ENCODE measurements at places on chromosomes 2 and 18.
A peak's percentile ranks its signal among the peaks of the same experiment; 100 is the strongest.

DNA sequence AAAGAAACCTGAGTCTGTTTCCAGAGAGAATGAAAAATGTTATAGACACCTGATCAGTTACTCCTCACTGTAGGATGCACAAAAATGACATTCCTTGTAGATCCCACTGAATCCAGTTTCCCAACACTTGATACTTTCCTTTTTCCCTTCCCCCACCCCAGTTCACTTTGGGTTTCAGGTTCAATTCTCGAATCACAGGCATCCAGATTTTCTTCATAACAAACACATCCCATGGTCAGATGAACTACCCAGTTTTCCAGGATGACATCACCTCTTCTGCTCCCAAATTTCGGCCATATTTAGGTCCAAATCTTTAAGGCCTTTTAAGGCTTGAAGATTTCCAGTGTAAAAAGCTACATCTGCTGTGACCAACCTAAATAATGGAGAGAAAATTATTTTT is 51.5 kb downstream of the UGP2 start:
- no peak for DNase-seq

DNA sequence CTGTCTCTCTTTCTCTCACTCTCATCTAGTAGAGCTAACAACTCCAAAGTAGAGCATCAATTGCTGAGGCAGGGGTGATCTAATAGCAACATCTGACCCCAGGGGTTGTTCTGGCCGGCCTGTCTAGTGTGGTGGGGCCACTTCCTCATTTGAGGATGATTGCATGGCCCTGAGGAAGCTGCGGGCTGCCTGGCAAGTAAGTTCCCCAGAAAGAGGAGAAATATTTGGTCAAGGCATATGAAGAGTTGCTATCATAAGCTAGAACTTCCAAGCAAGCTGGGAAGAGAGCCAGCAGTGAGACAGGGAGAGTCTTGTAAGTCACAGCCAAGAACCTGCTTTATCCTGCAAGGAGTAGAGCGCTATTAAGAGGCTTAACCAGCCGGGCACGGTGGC is 50.8 kb upstream of the TMEM87B start:
- DNase-seq, result no peak

DNA sequence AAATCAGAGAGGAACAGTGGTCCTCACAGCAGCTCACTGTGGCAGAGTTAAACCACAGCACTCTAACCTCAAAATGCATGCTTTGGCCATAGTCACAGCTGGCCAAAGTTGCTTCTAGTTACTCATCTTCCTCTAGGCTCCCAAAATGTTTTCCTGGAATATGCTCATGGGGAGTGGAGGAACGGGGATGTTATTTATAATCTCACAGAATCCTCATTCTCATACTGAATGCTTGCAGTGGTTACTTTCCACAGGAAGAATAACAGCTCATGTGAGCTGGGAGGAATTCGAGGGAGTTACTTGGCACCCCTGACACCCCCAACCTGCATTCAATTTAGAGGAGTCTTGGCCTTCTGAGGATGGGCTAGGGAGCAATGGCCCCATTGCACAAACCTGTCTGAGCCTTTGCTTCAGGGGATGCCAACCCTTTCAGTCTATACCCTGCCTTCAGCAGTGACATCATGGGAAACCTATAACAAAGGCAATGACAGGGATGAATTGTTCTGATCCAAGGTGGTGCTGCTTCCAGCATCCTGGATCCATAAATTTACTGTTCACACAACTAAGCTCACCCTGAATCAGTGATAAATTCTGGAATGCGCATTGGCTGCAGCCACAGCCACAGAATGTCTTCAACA is 22.4 kb upstream of the CCBE1 start:
- no peak for DNase-seq

- no peak for DNase-seq
Observed at GRCh38 chr2:43349904-43350303, 123.5 kb upstream of the ZFP36L2 start.

GRCh38 chr2:122218596-122218995 is 463.1 kb downstream of the TSN start:
- DNase-seq, result no peak

- no peak for DNase-seq
Observed at GRCh38 chr2:12251121-12251520, 465.6 kb upstream of the TRIB2 start.

GRCh38 chr2:105950521-105951383 is 206.0 kb downstream of the NCK2 start:
- DNase-seq, result no peak

DNA sequence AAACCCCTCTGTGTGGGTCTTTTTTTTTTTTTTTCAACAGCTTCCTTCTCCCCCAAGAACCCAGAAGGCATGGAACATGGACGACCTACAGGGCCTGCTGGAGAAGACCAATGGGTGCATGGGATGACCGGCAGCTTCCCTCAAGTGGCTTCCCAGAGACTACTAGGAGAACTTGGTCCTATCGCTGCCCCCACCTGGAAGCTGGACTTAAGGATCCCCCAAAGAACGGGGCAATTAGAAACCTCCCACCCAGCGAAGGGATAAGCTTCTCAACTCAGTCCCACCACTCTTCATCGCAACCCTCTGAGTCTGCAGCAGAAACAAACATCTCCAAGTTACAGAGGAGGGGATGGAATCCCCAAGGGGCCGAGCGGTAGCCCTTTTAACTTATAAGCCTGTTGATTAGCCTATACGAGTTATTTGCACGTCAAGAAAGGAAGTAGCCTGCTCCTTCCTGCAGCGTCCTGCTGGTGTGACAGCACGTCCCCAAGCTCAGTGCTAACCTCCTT is 1.4 kb downstream of the ACTR1B start:
- DNase-seq, result no peak

DNA sequence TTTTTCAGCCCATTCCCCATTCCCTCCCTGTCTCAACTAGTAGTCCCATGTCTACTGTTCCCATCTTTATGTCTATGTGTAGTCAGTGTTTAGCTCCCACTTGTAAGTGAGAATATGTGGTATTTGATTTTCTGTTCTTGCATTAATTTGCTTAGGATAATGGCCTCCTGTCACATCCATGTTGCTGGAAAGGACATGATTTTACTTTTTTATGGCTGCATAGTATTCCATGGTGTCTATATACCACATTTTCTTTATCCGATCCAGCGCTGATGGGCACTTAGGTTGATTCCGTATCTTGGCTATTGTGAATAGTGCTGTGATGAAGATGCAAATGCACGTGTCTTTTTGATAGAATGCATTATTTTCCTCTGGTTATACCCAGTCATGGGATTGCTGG is 21.7 kb upstream of the ITGA6 start:
- no peak for DNase-seq

- no peak for DNase-seq
Observed at GRCh38 chr2:216596236-216596979, 36.8 kb upstream of the IGFBP2 start.

DNA sequence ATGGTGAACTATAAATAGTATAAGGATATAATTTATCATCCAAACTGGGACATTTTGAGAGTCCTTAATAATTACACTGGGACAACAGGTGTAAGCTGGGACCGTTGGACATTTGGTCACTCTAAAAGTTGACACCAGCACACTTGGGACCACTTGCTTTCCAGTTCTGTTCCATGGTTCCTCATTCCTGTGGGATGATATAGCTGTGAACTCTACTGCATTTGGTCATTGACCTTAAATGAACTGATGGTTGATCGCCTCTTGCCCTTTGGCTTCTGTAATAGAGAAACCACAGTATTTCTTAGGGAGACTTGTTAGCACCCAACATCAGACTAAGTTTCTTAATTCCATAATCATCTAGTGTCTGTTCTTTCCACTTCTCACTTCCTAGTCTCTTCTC is 46.7 kb downstream of the EML6 start:
- DNase-seq, result no peak

- DNase-seq, result no peak
Observed at GRCh38 chr2:71465961-71466300, 12.6 kb downstream of the DYSF start.

- no peak for DNase-seq
Observed at GRCh38 chr2:15909157-15909556, 31.2 kb upstream of the MYCN start.

DNA sequence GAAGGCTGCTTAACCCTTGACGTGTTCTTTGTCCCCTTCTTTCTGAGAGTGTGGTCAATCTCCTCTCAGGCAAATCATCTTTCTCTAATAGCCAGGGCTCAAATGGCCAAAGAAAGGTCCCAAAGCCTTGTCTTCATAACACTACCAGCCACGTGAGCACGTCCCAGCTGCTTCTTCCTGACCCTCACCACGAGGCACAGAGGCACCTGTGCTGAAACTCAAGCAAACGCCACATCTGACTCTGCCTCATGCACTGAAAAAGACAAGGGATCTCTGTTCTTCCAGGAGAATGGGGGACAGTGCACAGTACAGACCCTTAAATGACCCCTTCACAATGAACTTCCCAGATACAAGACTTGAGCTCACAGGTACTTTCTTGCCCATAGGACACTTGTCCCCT is 31.8 kb downstream of the BCL11A start:
- no peak for DNase-seq

GRCh38 chr2:29253026-29253425 is 137.8 kb downstream of the CLIP4 start:
- no peak for DNase-seq

GRCh38 chr18:58934356-58934755 is 69.7 kb downstream of the ZNF532 start:
- no peak for DNase-seq

- DNase-seq, result no peak
Observed at GRCh38 chr2:29638641-29639040, 282.7 kb downstream of the ALK start.

GRCh38 chr18:34691614-34692013 is 18.5 kb upstream of the DTNA start:
- no peak for DNase-seq

- peak; percentile 33 for DNase-seq
Observed at GRCh38 chr18:59885579-59886163, 14.1 kb upstream of the PMAIP1 start.

GRCh38 chr2:143157001-143157400 is 27.8 kb downstream of the ARHGAP15 start:
- DNase-seq, result no peak

- DNase-seq, result no peak
Observed at GRCh38 chr18:77433076-77433475, 183.4 kb downstream of the GALR1 start.

DNA sequence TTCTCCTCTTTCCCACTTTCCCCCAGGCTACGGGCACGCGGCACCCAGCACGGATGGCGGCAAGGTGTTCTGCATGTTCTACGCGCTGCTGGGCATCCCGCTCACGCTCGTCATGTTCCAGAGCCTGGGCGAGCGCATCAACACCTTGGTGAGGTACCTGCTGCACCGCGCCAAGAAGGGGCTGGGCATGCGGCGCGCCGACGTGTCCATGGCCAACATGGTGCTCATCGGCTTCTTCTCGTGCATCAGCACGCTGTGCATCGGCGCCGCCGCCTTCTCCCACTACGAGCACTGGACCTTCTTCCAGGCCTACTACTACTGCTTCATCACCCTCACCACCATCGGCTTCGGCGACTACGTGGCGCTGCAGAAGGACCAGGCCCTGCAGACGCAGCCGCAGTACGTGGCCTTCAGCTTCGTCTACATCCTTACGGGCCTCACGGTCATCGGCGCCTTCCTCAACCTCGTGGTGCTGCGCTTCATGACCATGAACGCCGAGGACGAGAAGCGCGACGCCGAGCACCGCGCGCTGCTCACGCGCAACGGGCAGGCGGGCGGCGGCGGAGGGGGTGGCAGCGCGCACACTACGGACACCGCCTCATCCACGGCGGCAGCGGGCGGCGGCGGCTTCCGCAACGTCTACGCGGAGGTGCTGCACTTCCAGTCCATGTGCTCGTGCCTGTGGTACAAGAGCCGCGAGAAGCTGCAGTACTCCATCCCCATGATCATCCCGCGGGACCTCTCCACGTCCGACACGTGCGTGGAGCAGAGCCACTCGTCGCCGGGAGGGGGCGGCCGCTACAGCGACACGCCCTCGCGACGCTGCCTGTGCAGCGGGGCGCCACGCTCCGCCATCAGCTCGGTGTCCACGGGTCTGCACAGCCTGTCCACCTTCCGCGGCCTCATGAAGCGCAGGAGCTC is 35.4 kb downstream of the KCNK3 start:
- no peak for DNase-seq

- no peak for DNase-seq
Observed at GRCh38 chr18:12841070-12841469, 43.0 kb downstream of the PTPN2 start.

GRCh38 chr2:54941248-54941984 is 108.8 kb downstream of the RTN4 start:
- no peak for DNase-seq

All from activated T-helper 2 cell treated with anti-CD3 and anti-CD28 coated beads, Interferon-gamma antibody, Interleukin-2, Interleukin-4, amounts not matched to agents 10 μg/mL and 5 μg/mL and 100 μg/mL, durations not matched to agents 14 hours and 24 hours and 36 hours (primary cell).